ENCODE measurements at places on chromosomes 12 and 14.

DNA sequence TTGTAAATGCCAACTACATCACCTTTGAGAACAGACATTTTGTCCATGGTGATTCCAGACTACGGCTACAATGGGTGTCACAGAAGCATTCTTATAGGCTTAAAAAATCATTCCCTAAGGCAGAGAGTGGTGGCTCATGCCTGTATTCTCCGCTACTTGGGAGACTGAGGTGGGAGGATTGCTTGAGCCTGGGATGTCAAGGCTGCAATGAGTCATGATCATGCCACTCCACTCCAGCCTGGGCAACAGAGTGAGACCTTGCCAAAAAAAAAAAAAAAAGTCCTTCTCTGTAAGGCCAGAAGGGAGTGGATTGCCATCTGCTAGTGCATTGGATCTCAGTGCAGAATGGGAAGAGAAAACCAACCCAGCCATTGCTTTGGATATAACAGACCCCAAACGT is 522.5 kb downstream of the VRK1 start:
- no peak for DNase-seq

DNA sequence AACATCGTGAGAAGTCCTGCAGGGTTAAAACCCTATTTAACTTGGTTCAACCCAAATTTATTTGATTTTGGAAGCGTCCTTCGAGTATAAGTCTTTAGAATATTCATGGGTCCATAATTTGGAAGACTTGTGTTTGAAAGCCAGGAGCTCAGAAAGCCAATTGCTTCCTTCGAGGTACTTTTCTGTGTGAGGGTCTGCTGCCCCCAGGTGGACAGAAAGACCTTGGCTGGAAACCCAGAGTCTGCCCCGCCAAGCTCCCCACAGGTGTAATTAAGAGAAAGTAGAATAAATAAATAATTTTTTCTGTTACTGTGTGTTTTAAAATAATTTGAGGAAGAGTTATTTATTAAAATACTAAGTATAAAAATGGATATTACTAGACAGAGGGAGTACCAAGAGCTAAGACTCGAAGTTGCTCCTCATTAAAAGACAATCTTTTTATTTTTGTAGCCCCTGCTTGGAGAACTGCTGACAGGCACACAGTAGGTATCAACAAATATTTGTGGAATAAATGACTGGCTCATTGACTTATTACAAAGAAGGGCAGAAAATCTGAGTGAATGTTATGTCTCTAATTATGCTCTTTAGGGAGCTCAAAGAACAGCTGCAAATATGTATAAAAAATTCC is 105.8 kb downstream of the PAH start:
- peak; percentile 61 for DNase-seq

GRCh38 chr12:27253347-27253746 is 9.3 kb downstream of the STK38L start:
- DNase-seq, result no peak

- no peak for DNase-seq
Measured at GRCh38 chr12:111868676-111869588, 26.9 kb downstream of the MAPKAPK5 start.

GRCh38 chr12:23472329-23472971 is 477.0 kb downstream of the SOX5 start:
- DNase-seq, result no peak

Data from nephron progenitor cell (in vitro differentiated cells).